ENCODE measurements at places on chromosomes 3 and 15.
A peak's percentile ranks its signal among the peaks of the same experiment; 100 is the strongest.

DNA sequence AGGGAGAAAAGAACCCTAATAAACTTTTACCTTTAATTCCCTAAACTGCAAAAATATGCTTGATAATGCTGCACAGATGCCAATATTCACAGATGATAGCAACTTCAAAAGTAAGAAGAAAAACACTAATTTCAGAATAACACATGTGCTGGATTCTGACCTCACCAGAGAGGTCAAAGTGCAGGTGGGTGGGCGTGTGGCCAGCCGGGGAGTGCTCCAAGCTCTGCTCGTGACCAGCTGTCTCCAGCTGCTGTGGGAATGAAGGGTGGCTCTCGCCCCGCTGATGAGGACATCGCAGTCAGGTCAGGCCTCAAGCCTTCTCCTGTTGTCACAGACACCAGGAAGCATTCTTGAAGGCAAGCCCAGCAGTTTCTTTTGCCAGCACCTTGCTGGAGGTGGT is 57.1 kb downstream of the ADAMTS17 start:
- DNase-seq = no peak

GRCh38 chr15:29835301-29835700 is 13.0 kb upstream of the TJP1 start:
- no peak for DNase-seq

DNA sequence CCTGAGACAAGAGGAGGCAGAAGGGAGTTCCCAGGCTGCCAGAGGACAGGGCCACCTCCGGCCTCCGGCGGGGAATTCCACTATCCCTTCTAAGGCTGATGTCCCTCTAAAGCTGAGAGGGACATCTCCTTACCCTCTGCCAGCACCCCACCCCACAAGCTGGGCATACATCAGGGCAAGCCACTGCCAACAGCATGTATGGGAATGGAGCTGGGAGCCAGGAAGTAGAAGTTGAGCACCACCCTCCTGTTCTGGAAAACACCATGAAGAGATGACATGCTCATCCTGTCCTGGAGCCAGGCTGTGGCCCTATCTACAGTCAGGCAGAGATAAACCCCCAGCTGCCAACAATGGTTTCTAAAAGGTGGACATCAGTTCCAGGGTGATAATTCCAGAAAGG is 7.1 kb downstream of the PLCD1 start:
- no peak for DNase-seq

DNA sequence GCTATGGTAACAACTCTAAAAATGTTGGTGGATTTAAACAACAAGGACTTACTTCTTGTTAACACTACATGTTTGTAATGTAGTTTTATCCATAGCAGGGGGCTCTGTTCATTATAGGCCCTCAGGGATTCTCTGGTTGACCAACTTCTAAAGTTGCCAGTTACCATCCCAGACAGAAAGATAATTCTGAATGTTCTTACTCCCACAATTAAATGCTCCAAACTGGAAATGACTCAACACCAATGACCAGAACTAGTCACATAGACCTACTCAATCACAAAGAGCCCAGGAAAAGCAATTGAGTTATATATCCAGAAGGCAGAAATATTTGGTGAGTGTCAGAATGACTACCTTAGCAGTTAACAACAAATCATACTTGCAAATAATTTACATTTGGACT is 199.3 kb upstream of the UMPS start:
- no peak for DNase-seq

- no peak for DNase-seq
Observed at GRCh38 chr3:172224560-172225214, 185.3 kb downstream of the FNDC3B start.

GRCh38 chr15:98647774-98648653 is at the start of gene IGF1R:
TSS of gene IGF1R (plus strand) at chr15:98648539. CDS start at chr15:98649582, 1,043 bp downstream.
- peak; percentile 91 for DNase-seq

- DNase-seq = no peak
Observed at GRCh38 chr15:77350792-77351191, 69.1 kb downstream of the PEAK1 start.

- no peak for DNase-seq
Observed at GRCh38 chr3:129356756-129357425, 71.5 kb downstream of the EFCAB12 start.

DNA sequence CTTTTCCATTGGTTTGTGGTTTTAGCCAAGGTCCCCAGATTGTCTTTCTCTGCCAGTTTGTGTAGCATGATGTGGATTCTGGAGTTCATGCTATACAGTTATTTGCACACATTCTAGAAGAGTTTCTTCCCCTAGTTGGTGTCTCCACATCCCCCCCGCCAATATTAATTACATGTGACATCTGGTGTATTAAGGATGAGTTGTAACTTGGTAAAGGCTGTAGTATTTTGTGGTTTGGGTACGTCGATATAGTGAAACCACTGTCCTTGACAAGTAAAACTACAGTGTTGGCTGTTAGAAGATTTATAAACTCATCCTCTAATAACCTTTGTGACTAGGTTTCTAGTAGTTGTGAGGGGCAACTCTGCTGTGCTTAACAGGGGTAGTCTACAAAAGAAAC is 23.7 kb upstream of the P4HTM start:
- DNase-seq = no peak

DNA sequence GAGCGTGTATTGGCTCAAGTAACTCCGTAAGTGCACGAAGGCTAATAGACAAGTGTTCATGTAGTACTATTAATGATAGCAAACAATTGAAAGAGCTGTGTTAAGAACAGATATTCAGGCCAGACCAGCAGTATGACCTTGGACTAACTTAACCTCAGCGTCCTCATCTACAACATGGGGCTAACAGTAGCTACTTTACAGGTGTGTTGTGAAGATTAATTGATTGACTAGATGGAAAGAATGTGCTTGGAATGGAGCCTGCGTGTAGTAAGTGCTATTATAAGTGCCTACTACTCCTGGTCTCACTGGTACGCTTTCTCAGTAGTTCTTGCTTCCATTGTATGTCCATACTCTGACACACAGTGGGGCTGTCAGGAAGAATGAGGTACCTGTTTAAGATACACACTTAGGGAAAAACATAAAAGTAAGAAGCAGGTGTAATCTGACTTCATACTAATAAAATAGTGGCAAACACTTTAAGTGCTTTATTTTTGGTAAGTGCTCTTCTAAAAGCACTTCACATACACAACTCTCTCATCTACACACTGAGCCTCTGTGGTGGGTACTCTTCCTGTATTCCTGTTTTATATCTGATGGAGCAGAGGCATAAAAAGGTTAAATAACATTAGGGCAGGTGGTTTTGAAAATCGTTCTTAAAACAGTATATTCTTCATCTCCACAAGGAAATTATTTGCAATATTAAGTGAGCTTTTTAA is 24.3 kb upstream of the FBXL22 start:
- DNase-seq = no peak

DNA sequence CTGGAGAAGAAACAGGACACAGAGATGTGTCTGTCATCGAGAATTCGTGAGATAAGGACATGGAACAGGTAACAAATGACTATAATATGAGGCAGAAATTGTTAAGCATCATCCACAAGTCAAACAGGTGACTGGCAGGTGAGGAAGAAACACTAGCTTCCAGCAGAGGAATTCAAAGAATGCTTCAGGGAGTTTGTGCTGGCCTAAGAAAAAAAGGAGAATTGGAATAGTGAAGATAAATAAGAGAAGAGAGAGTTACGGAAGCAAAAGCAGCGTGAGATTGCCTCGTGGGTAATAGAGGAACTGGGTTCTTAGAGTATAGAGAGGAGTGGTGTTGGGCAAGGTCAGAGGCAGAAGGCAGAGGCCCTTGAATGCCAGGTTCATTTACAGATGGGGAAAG is 22.9 kb upstream of the FGF12 start:
- DNase-seq = no peak

DNA sequence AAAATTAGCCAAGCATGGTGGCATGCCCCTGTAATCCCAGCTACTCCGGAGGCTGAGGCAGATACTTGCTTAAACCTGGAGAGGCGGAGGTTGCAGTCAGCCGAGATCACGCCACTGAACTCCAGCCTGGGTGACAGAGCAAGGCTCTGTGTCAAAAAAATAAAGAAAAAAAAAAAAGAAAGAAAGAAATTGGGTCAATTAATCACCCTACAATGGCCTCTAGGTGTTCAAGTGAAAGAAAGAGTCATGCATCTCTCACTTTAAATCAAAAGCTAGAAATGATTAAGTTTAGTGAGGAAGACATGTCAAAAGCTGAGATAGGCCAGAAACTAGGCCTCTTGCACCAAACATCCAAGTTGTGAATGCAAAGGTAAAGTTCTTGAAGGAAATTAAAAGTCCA is 44.9 kb upstream of the GSK3B start:
- no peak for DNase-seq

- DNase-seq = peak; percentile 30
Observed at GRCh38 chr3:141796081-141796888, 33.1 kb downstream of the GRK7 start.

DNA sequence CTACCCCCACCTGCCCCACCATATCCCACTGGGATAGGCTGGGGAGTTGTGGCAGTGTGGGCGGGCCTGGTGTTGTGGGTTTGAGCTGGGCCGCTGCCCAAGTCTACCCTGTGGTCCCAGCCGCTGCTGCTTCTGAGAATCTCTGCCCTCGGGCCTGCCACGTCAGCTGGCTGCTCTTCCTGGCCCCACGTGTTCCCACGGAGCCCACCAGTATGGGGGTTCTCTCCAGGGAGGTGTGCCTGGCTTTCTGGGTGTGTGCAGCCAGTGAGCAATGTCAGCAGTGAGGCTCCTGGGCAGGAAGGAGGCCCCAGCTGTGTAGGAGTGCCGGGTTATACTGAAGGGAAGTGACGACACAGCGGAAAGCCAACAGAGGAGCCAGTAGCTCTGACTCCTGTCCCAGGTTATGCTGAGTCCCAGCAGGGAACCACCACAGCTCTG is 10.5 kb downstream of the GNAI2 start:
- no peak for DNase-seq

DNA sequence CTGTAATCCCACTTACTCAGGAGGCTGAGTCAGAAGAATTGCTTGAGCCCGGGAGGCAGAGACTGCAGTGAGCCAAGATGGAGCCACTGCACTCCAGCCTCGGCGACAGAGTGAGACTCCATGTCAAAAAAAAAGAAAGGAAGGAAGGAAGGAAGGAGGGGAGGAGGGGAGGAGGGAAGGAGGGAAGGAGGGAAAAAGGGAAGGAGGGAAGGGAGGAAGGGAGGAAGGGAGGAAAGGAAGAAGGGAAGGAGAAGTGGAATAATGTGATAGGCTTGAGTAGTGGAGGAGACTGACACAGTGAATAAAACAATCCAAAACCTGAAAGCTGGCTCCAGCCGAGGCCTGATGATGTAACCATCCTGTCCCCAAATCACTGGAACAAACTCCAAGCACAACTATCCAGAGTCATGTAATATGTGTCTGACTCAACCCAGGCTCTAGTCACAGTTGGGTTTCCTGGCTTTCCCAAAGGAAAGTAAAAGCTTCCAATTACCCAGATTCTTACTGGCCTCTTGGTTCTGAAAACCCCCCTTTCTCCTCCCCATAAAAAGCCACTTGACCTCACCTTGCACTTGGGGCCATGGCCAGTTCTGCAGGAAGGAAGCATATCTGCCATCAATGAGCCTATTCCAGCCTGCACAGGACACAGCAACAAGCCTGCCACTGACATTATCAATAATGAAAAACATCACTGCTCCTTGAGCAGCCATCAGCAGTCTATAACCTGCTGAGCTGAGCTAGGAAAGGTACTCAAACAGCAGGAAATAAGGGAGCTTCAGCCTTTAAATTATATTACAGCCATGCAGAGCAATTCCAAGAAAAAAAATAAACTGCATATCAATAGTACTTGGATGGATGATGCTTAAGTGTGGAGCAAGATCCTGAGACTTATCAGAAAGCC is 48.3 kb downstream of the MB21D2 start:
- DNase-seq = no peak

GRCh38 chr3:3665546-3665945 is 133.7 kb upstream of the LRRN1 start:
- DNase-seq = no peak

- no peak for DNase-seq
Observed at GRCh38 chr3:156108616-156109015, 11.8 kb upstream of the KCNAB1 start.

GRCh38 chr3:176032043-176032442 is 1165.2 kb downstream of the TBL1XR1 start:
- no peak for DNase-seq

DNA sequence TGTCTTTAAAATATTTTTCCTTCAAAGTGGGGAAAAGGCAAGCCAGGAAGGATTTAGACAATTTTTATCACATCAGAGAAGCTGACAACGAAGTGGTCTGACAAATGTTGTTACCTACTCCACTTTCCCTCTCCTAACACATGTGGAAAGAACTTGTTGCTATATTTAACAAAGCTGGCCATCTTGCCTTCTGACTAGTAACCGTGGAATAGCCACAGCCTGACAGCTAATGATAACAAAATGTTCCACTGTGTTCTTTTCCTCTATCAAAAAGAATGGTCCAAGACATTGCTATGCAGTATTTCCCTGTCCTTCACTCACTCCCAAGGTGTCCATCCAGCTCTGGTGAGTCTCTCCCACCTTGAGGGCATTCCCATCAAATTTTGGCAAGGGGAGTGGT is 481.4 kb upstream of the THBS1 start:
- DNase-seq = no peak

GRCh38 chr15:35260941-35261340 is 175.8 kb upstream of the NANOGP8 start:
- no peak for DNase-seq

DNA sequence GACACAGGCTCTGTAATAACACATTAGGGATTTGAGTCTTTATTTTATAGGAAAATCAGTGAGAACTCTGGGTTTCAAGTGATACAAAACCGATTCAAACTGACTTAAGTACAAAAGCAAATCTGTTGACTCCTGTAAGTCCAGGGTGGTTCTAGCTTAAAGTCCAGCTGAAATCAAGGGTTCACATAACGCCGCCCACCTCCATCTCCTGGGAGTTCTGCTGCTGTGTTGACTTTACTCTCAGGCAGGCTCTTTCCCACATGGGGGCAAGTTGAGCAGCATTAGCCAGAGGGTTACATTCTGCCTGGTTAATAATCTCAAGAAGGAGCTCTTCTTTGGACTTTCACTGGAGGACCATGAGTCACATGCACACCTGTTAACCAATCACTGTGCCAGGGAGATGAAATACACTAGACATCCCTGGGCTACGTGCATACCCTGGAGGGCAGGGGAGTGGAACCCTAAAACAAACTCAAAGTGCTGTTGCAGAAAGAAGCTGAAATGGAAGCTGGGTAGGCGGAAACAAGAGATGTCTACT is 9.7 kb upstream of the RNF7 start:
- DNase-seq = no peak

- DNase-seq = no peak
Observed at GRCh38 chr3:48634661-48635221, 520 bp downstream of the SLC26A6 start.

- no peak for DNase-seq
Observed at GRCh38 chr3:48472673-48472922, 26.1 kb downstream of the ATRIP start.

All from right kidney (tissue), 9 donors.